Occipital lobe (tissue), 3 donors: ENCODE measurements at places on chromosomes 2 and 18. TPM values are rescaled to one million over a fixed set of nuclear protein-coding genes. Genes with fewer than 3 reads are reported as not detected.

The IL36A gene
- not detected for total RNA-seq

The IL1F10 gene
- not detected for total RNA-seq

- DNase-seq = no peak
These were observed 451.8 kb downstream of the TGIF1 start for GRCh38 chr18:3901811-3902210.

The CFAP221 gene
- 5.6 TPM for total RNA-seq

- no peak for DNase-seq
These were observed 73.8 kb downstream of the KLF7 start for GRCh38 chr2:207091928-207092327.

The FZD7 gene
- 7.0 TPM for total RNA-seq

The FIGLA gene
- total RNA-seq = not detected

DNA sequence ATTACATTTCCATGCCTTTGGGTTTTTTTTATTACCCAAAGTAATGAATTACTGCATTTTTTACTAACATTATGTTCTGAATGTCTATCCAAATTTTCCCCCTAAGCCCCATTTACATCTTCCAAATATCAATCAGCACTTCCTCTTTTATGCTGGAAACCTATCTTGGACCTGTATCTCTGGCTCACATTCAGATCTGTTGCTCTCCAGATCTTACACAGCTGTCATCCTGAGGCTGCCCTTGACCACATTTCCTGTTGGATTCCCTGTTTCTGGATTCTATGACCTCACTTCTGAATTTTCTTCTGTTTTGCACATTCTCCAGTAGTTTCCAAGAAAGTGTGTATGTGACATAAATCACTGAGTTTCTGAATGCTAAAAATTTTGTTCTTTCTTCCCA, 146.7 kb downstream of the PDE1A start:
- DNase-seq = no peak

DNA sequence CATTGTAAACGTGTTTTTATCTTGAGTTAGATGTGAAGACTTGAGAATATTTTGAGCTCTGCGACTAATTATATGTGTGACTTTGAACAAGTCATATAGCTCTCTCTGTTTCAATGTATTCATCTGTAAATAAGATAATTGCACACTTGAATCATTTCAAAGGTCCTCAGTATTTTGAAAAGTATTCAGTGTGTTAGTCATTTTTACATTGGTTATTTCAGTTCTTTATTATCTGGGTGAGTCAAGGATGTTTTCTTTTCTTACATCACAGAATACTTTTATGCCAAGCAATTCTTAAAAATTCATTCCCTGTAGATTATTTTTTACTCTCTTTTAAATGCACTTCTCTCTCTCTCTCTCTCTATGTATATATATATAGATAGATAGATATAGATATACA, 1098.0 kb upstream of the ZEB2 start:
- no peak for DNase-seq

- no peak for DNase-seq
These were observed 319.7 kb downstream of the AFF3 start for GRCh38 chr2:99822474-99823207.

- no peak for DNase-seq
These were observed 50.5 kb downstream of the SLC4A5 start for GRCh38 chr2:74292751-74293150.

The LGALSL gene
- total RNA-seq = 53.7 TPM

The CIDEA gene
- 3.3 TPM for total RNA-seq

- DNase-seq = no peak
These were observed 16.0 kb downstream of the LANCL1 start for GRCh38 chr2:210460322-210461227.

The UBR3 gene
- 135 TPM for total RNA-seq

The PCARE gene
- under 0.01 TPM for total RNA-seq

The POMC gene
- total RNA-seq = 0.78 TPM

GRCh38 chr18:49227441-49228165, 232.8 kb downstream of the DYM start:
- DNase-seq = no peak

DNA sequence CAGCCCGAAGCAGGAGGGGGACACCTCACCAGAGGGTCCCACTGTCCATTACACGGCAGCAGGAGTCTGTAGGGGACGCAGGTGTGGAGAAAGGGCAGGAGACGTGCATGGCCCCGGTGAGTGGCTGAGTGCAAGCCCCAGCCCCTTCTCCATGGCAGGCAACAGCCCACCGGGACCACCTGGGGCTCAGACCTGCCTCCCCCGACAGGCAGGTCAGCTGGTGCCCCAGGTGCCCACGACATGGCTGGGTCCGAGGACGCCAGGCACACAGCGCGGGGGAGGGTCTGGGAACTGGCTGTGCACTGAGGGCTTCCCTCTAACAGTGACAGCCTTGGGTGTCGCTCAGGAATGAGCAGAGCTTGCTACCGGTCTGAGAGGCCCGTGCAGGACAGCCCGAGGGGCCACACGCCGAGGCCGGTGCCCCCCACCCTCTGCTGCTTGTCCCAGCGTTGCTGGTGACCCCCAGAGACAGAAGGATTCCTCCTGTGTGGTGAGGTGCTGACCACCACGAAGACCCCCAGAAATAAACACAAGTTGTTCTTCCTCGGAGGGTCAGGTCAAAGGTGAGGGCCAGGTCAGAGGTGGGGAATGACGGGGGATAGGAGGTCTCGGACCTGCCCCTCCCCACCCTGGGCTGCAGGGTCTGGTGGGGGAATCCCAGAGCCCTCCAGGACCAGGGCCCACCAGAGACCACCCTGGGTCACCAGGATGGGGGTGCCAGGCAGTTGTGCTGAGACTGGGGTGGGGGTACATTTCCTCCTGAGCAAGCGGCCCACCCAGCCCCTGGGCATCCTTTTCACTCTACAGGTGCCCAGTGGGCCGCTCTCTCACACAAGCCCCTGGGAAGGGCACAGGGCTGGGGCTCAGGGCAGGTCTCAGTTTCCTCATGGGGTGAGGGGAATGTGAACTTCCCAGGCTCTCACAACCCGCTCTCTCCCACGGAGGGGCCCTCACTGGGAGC, 50.6 kb downstream of the SLC66A2 start:
- DNase-seq = no peak

- no peak for DNase-seq
These were observed 68.9 kb downstream of the DCC start for GRCh38 chr18:52408800-52409302.

The ABHD3 gene
- 13.4 TPM for total RNA-seq
